ENCODE measurements at places on chromosomes 11 and 22.

- DNase-seq, result no peak
Measured at GRCh38 chr11:31355131-31355530, 14.4 kb downstream of the DCDC1 start.

DNA sequence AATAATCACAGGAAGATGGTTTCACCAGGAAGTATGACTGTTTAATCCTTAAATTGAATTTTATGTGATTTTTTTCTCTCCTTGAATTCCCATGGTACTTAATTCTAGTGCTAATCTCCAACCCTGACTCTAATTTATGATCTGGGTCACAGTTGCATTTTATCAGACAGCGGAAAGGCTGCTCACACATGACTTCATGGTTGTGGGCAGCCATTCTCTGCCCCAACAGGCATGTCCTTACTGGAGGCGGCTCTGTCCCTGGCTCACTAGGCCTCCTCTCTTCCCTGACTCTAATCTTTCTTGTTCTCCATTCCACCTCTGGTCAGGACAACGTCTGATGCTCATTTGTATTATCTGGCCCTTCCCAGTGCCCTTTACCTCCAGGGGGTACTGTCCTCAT is 184.4 kb downstream of the CHST1 start:
- DNase-seq, result no peak

DNA sequence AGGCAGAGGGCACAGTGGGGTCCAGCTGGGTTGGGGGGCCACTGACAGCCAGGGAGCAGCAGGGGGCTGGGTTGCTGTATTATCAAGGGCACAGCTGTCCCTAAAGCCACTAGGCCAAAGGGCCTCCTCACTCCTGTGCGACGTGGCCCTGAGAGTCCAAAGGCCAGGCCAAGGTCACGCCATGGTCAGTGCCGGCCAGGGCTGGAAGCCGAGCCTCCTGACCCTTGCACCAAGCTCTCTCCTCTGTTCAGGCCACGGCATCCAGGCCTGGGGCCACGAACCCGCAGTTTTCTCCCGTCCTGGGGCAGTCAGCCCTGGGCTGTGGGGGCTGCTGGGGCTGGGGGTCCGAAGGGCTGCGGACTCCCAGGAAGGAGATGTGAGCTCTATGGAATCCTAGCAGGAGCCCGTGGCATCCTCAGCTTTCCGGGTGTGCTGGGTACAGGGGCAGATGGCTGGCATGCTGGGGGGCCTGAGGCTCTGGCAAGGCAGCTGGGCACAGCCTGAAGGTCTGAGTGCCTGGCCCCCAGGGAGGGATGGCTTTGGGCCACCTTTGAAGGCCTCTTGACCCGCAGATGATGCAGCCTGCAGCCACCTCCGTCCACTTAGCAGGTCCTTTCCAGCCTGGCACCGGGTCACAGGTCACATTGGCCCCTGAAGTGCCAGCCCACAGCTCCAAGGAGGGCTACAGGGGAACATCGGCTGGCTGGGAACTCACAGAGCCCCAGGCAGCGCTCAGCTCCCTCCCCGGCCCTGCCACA is 17.3 kb upstream of the PPARA start:
- no peak for DNase-seq

DNA sequence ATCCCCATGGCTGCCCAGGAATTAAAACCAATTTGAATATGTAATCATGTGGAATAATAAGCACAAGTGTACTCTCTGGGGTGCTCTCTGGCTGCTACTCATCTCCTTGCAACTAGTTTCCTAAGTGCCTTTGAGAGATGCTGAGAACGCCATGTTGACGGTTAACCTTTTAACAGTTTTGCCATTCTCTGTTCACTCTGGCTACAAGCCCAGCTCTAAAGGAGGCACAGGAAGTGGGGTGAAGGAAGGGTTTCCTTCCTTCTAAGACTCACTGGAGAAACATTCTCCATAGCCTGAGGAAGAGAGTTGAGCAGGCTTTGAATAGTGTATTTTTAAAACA is 122.0 kb upstream of the ZC3H12C start:
- DNase-seq, result no peak

DNA sequence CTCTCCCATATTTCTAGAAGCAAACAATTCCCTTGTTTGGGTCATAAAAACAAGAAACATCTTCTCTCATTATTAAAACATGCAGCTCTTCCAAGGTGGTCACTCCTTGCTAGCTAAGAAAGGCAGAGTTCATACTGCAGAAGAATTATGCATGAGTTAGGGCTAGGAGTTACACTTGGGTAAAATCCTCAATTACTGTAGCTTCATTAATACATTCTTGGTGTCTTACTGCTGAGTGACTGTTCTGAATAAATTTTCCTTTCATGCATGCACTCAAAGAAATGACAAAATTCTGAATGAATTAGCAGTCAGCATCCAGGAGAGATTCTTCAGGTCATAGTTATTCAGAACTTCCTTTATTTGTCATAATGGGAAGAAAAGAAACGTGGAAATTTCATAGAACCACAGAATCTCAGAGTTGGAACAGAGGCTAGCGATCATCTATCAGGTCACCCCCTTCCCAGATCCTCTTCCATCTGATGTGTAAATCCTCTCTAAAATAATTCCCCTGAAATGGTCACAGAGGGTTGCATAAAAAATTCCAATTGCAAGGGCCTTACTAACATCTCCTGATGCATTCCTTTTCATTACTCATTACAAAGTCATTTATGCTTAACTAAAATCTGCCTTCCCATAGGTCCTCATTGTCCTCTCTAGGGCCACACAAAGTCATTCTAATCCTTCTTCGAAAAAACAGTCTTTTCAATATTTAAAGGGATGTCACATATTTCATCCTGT is 771.5 kb downstream of the DLG2 start:
- no peak for DNase-seq

DNA sequence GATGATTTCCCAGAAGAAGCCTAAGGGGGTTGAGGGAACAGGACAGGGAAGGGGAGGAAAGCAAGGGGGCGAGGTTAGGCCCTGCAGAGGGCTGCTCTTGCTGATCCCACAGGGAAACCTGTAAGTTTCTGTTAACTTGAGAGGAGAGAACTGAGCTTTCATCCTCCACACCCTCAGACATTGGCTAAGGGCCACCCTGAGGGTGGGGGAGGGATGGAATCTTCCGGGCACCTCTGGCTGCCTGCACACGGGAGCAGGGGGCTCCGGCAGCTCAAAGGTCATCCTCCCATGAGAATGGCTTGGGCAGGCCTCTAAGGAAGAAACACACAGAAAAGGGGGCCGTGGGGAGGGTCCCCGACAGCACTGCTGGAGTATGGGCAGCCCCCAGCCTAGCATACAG is 108.1 kb downstream of the TSPAN18 start:
- DNase-seq, result no peak

DNA sequence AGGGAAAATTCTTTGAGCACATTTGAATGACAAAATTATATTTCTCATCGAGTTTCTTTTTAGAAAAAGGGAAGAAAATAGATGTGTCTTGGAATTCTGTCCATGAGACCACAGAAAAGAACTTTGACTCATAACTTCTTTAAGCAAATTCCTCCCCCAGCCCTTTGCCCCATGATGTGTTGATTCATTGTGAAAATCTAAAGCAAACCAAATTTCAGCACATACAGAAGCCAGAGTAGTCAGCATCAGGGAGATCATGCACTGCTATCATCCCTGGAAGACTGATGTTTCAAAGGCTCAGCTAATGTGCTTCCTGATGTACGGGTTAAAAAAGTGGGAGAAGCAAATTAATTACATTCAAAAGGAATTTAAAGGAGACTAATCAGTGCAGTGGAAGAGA is 159.7 kb downstream of the FAT3 start:
- DNase-seq, result no peak
